ENCODE measurements at places on chromosomes 6 and 20.

- no peak for DNase-seq
Measured at GRCh38 chr6:8982668-8983067, 547.3 kb upstream of the SLC35B3 start.

DNA sequence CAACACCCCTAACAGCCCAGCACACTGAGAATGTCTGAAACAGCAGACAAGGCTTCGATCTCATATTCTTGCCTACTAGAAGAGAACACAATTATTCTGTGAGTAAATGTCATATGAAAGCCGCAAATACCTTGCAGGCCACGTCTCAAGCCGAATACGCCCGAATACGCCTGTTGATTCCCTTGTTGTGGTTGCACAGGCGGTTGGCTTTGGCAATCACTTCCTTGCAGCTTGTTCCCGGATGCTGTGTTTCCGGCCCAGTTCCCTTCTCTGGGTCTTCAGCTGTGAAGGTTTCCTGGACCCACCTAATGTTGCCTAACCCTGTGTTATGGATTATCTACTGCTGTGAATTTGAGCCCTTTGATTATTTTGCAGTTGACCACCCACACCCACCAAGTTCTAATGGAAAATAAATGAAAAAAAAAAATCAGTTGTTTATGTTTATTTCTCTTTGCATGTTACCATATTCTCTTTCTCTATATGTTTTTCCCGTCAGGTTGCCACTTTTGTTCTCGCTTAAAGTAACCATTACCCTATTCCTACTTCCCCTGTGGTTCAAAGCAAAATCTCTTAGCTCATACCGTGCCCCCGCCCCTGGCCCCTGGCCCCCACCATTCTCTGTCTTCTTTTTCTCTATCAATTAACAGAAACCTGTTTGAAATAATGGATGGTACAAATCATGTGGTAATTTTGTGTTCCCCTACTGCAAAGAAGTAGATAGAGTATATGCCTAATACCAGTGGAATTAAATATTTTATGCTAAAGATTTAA is 172.4 kb downstream of the ADGB start:
- peak; percentile 10 for DNase-seq

GRCh38 chr20:14992153-14992552 is 654.7 kb upstream of the FLRT3 start:
- DNase-seq, result no peak

- DNase-seq, result no peak
Measured at GRCh38 chr6:55812509-55812908, 62.9 kb downstream of the BMP5 start.

DNA sequence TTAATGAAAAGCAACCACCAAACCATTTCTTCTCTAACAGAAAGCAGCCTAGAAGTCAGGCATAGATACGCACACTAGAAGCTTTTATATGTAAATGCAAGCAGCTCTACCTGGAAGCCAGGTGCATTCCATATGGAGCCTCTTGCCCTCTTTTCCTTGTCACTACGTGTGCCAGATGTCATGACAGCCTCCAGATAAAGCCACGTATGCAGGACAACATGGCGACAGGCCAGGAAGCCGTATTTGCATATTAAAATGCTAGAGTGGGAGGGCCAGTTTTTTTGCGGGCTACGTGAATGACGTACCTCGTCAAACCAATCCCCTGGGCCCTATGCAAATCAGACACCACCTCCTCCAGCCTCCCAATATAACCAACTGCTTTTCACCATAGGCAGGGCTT is 308.1 kb upstream of the SPTLC3 start:
- DNase-seq, result no peak

GRCh38 chr6:170186006-170186935 is 104.6 kb downstream of the DLL1 start:
- no peak for DNase-seq

DNA sequence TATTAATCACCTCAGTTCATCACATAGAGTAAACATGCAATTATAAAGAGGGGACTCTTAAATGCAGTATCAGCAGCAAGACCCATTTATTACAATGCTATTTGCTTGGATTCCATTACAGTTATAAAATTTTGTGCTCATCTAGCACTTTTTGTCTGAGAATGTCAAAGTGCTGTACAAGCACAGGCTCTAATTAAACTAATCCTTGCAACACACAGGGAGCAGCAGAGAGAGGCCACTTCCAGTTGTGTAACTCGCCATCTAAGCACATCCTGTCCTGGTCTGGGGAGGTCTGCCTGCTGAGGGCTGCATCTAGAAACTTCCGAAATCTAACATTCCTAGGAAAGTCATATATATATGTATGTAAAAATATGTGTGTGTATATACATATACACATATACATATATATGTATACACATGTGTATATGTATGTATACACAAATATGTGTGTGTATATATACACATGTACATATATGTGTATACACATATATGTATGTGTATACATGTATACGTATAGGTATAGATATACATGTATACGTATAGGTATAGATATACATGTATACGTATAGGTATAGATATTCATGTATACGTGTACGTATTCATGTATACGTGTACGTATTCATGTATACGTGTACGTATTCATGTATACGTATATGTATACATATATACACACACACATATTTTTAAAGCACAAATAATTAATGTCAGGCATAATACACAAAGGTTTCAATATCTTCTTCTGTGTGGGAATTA is 136.4 kb upstream of the JARID2 start:
- DNase-seq, result no peak

DNA sequence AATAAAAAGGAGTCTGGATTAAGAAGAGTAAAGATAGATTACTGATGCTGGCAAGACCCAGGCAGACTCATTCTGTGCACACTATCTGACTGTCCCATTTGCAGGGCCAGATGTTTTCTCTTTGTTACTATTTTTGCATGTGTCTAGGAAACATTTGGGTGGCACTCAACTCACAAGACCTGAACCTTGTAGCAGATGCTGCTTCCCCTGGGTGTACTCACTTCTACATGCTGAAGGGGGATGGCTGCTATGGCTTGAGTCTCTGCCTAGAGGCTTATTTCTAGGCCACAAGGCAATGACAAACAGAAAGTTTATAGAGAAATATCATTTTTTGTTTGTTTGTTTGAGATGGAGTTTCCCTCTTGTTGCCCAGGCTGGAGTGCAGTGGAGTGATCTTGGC is 351.4 kb downstream of the FOXA2 start:
- DNase-seq, result no peak

GRCh38 chr6:38503032-38503773 is 136.5 kb downstream of the BTBD9 start:
- DNase-seq, result no peak

DNA sequence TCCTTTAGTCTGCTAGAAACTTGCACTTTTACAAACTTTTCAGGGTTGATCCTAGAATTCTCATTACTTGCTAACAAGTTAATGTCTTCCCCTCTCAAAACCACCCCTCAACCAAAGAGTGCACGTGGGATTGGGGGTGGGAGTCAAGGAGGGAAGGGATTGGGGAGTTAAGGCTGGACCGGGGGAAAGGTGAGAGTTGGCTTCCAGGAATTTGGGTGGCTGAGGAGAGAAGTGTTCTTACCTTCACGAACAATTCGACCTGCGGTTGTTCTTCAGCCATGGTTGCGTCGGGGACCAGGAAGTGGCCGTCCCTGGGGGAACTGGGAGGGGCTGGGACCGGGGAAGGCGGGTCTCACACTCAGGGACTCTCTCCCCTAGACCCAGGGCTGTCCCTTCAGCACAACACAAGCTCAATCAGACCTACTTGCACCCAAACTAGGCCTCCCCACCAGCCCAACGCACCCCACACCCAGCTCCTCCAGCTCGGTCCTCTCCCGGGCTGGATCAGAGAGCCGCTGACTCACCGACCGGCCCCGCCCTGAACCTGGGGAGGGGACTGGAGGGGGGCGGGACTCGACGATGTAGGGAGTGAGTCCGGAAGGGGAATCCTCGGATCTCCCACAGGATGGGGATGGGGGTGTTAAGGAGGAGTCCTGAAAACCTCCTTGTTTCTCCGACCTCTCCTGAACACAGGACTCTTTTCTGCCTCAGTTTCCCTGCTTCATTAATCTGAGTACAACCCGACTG is at the start of gene CLIC1:
Gene CLIC1, minus strand, starts transcription at position 510 of the 747 bp plus-strand sequence. Its CDS starts 230 bp downstream, at position 280.
- DNase-seq, result peak; percentile 80

- DNase-seq, result no peak
Measured at GRCh38 chr20:263701-264100, 6.2 kb downstream of the DEFB132 start.

DNA sequence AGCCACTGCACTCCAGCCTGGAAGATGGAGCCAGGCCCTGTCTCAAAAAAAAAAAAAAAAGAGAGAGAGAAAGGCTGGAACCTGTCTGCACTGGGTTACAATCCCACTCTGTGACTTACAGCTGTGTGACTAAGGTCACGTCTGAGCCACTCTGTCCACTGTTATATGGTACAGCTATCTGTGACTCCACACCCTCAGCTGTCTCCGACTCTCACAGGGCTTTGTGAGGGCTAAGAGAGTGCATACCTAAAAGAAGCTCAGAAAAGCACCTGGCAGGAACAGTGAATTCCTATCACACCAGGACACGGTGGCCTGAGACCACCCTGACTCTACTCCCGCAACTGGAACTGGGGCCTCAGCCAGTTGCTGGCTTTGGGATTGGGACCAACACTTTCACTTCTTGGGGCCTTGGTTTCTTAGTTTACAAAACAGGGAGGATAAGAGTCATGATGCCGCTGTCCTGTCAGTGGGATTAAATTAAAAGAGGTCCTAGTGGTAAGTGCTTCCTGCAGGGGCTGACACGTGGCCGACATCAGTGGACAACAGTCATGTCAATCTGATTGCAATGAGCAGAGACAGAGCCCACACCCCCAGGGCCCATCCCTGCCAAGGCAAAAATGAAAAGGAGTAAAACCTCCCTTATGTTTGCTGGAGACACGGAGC is 5.7 kb upstream of the CD93 start:
- no peak for DNase-seq

DNA sequence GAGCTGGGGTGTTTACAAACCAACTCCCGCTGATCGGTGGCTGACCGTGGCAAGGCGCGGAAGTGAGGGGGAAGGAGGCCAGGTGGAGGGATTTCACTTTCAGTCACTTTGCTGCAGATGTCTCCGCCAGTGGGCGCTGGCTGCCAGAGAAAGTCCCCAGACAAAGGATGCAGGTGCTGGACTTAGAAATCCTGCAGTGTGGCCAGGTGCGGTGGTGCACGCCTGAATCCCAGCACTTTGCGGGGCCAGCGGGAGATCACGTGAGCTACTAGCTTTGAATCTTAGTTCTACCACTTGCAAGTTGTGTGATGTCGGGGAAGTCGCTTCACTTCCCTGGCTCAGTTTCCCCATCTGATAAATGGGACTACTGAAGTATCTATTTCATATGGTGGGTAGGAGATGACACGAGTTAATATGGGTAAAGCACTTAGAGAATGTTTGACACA is 180.4 kb downstream of the ZNF217 start:
- DNase-seq, result peak; percentile 16

- no peak for DNase-seq
Measured at GRCh38 chr20:23967616-23967979, 21.0 kb downstream of the GGTLC1 start.

DNA sequence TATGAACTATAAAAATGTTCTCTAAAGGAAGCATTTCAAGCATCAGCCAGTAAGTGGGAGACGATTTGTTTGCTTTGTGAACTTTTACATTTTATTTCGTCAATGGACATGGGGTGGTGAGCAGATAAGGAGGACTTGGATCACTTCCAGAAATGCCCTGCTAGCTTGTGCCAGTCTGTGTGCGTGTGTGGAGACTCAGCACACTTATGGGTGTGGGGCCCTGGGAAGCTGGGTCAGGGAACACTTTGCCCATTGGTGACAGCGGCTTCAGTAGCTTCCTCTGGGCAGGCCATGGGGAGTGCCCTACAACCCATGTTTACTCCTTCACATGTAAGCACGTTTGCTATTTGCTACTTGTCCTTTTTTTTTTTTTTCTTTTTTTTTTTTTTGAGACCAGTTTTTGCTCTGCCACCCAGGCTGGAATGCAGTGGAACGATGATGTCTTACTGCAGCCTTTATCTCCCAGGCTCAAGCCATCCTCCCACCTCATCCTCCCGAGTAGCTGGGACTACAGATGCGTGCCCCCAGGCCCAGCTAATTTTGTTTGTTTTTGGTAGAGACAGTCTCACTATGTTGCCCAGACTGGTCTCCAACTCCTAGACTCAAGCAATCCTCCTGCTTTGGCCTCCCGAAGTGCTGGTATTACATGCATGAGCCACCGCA is 24.2 kb downstream of the PRDM1 start:
- DNase-seq, result no peak

GRCh38 chr20:3673221-3674070 is 8.4 kb downstream of the ADAM33 start:
- DNase-seq, result no peak

GRCh38 chr6:169172946-169173345 is 80.7 kb downstream of the THBS2 start:
- DNase-seq, result no peak

DNA sequence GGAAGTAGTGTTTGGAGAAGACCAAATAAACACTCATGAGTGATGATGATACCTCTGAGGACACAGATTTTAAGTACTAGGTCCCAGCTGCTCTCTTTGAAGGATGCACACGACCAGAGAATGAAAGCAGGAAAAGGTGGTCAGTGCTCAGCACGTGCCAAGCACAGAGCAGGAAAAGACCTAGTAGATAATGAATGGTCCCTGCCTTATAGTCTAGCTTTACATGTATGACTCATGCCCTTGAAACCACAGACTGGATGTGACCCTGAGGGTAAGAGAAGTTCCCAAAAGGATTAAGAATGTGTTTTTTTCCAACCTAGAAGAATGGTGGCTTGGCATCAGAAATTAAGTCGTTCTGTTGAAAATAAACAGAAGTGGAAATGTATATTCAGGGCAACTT is 2.8 kb upstream of the MC3R start:
- no peak for DNase-seq

DNA sequence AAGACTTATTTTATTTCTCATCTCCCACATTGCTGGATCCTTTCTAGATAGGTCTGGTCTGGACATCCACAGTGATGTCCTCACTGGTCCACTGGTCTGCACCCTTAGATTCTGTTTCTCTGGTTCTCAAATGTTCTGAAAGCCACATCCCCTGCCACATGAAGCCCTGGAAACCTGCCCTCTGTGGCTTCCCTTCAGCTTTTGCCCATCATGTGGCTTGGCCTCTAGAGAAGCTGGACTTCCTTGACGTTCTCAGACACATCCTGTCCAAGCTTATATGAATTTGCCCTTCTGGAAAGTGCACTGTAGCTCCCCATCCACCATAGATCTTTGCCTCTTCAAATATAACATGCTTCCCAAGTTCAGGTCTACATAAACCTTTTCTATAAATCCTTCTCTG is 18.5 kb downstream of the CST4 start:
- no peak for DNase-seq

DNA sequence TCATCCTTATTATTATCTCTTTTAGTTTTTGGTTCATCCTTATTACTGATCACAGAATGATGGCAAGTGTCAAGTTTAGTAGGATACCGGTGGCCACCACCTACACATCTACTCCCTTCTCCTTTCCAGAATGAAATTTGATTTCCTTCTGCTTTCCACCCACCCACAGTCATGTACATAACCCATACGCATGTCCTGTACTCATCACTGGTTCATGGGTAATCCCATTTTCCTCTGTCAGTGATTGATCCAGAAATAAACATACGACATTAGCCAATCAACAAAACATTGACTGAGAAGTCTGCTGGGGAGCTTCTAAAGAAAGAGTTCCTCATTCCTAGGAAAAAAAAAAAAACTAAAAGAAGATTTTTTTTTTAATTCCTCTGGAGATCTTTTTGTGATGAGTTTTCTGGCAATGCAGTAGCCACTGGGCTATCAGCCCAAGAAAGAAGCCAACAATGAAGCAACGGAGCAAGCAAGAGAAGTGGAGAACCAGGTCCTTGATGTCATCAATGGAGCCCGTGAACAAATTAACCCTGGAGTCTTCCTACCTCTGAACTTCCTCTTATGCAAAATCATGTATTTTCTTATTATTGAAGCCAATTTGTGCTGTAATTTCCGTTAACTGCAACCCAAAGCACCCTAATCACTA is 127.8 kb downstream of the TASP1 start:
- DNase-seq, result no peak

Data from stimulated activated CD4-positive, alpha-beta T cell treated with anti-CD3 and anti-CD28 coated beads, Interleukin-15, amount 100 ng/mL, for 48 hours (primary cell).